ENCODE measurements at places on chromosomes 4 and X. TPM values are rescaled to one million over a fixed set of nuclear protein-coding genes. Genes with fewer than 3 reads are reported as not detected.
A peak's percentile ranks its signal among the peaks of the same experiment; 100 is the strongest.

NELFA gene
- 19.4 TPM for total RNA-seq

STPG2 gene
- not detected for total RNA-seq

DMRTC1 gene
- not detected for total RNA-seq

STATH gene
- not detected for total RNA-seq

- DNase-seq = no peak
Measured at GRCh38 chrX:109830157-109830703, 97.2 kb upstream of the ACSL4 start.

DNA sequence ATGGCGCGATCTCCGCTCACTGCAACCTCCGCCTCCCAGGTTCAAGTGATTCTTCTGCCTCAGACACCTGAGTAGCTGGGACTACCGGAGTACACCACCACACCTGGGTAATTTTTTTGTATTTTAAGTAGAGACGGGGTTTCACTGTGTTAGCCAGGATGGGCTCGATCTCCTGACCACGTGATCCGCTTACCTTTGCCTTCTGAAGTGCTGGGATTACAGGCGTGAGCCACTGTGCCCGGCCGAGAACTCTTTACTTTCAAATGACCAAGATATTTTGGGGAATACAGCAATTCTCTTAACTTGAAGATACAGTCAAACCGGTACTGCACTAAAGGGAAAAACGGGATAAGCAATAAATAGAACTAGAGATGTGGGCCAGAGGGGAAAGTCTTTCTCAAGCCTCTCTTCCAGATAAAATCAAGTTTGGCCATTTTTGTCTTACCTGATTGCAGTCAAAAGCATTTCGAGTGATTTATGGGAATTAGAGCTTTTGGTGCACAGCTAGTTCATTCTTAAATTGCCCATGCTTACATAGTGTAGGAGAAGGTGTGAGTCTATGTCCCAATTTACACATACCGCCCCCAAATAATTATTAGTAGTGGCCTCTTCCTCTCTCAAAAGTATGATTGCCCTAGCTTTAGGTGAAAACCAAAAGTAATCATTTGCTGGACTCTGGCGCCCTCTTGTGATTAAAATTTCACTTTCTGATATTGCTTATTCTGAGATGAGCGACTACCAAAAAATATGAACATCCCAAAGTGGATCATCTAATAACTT is 53.2 kb upstream of the ABCG2 start:
- DNase-seq = peak; percentile 52

GRCh38 chrX:53598169-53598568 is 88.3 kb downstream of the HUWE1 start:
- DNase-seq = no peak

DNA sequence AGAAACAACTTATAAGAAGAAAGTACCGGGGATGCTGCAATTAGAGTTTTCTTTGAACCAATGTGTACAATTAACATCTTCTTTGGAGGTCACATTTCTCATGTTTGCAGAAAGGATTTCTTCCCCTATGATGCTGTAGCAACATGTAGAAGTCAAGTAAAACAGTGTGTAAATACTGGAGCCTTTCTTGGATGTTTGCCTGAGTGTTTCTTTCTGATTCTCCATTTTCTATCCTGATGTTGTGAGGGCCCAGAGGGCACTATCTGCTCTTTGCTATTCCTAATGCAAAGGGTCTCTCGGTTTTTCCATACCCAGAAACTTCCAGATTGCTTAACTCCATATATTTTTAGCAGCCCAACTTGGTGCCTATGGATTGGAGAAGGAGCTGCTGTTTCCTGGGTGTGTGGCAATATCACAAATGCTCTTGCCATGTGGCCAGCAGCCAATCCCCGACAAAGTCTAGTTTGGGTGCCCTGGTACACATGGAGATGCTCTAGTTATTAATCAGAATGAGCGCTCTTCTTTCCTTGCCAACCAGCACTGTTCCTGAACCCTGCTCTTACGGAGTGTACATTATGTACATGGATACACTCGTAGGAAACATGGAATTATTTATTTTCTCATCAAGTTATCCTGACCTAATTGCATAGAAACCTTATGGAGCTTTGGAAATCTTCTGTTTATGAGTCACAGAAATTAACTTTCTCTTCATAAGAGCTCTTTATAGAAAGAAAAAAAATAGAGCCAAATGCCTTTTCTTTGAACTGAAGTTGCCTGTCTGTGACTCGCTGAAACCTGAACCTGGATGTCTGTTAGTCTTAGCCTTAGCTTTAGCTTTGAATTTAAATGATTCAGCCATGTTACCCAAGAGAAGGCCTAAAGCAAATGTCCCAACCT is 67.0 kb upstream of the GPC4 start:
- no peak for DNase-seq

- no peak for DNase-seq
Measured at GRCh38 chr4:70994387-70995099, 1.1 kb downstream of the DCK start.

DNA sequence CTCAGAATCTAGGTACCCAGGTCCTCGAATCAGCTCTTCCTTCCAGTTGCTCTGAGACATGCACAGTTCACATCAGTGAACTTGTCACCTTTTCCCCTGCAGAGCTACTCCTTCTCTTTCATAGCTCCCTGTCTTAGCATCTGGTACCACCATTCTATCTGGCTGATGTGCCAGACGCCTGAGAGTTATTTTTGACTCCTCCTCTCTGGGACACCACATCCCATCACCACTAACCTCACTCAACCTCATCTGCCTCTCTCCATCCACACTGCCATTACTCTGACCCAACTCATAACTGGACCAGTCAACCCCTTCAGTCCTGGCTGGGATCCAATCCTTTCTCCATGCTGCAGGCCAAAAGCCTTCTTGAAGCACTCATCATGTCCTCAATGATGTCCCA is 44.5 kb downstream of the SLC2A9 start:
- DNase-seq = no peak

DNA sequence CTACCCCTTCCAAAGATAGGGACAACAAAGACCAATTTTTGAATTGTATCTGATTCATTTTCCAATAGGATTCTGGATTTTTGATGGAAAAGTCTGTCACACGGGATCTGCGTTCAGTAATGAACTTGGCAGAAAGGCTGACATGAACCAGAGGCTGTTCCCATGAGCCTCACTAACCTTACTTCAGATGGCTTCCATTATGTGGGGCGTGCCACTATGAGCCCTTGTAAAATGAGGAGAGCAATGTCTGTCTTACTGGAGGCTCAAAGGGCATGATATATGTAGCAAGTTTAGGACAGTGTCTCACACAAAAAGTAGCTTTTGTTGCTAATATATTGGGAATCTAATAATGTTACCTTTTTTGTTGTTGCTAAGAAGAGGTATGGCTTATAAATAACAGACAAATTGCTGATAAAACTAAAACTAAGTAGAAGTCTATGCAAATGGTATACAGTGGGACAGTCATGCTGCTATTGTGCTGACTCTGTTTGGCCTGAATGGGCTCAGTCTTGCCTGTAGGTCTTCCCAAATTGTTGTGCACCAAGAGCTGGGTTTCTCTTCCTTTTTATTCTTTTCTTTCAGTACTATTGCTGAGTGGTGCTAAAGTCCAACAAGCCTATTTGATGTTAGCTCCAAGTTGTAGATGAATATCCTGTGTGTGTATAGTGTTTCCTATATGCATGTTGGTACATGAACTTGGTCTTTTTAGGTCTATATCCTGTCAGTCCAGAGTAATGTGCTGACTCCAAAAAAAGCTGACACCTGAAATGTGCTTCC is 132.1 kb downstream of the SPRY1 start:
- no peak for DNase-seq

- DNase-seq = no peak
Measured at GRCh38 chr4:155008389-155008788, 200.0 kb upstream of the NPY2R start.

DNA sequence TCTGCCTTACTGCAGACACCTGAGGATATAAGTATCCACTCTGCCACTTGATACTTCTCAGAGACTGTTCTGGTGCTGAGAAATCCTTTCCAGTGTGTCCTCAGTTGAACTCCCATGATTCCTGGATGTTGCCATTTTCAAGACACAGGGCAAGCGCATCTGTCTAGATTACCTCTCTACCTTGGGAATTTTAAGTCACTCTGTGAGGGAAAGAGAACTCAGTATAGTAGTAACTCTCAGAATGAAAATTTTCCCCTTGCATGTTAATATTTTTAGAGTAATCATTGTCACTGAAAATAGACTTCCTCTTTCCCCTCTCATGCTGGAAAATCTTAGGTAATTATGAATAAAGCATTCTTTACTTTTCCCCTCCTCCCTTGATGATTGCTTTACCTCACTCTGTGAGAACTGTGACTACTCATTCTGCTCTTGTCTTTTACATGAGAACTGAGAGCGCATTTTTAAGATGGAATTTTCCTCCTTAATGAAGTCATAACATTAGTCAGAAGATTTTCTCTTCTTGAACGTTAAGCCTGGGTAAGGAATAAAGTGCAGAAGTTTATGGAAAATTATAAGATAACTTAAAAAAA is 45.0 kb downstream of the TET2 start:
- no peak for DNase-seq

GRCh38 chrX:130304587-130305368 is 34.9 kb upstream of the SLC25A14 start:
- DNase-seq = no peak

DNA sequence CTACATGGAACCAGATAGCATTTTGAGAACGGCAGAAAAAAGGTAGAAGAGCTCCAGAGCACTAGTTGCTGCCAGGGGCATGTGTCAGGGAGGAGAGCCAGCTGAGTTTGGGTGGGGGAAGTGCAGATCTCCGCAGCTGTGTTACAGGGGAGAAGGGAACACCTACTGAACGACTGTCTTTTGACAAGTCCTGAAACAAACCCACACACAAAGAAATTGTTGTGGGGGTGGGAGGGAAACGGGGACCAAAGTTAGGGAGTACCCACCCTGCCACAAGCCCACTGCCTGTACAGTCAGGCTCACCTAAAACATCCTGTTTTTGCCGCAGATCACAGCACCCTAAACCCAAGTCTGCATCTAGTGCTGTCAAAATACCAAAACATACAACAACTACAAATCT is 55.5 kb downstream of the LEF1 start:
- no peak for DNase-seq

DNA sequence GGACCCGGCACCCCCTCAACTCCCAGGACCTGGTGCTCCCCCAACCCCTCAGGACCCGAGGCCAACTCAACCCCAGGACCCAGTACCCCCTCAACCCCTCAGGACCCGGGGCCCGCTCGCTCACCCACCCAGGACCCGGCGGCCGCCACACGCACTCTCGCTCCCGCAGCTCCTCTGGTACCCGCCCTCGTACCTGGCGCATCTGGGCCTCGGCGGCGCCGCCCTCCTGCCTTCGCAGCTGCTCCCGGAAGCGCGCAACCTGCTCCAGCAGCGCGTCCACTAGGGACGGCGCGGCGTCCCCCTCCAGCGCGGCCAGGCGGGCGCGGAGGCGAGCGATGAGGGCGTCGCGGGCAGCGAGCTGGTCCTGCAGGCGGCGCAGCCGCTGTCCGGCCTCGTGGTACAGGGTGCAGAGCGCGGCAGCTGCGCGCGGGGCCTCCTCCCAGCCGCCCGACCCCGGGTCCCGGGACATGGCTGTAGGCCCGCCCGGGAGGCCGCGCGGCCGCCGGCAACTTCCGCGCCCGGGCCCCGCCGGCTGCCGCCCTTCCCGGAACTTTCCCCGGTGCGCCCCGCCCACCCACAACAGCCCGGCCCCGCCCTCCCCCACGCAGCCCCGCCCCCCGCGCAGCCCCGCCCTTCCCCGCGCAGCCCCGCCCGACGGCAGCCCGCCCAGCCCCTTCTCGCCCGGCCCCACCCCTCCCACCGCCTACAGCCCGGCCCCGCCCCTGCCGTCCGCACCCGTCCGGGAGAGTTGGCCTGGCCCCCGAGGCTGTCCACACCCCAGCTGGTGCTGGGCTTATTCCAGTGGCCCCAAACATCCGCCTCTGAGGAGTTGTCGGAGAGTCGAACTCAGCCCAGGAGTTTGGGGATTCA is at the start of gene TNIP2:
Gene TNIP2 (minus strand): TSS at position 516 of the 870 bp plus-strand sequence. CDS start 47 bp downstream, at position 469.
- DNase-seq = peak; percentile 63

- DNase-seq = no peak
Measured at GRCh38 chr4:93317561-93317960, 511.0 kb upstream of the ATOH1 start.

DNA sequence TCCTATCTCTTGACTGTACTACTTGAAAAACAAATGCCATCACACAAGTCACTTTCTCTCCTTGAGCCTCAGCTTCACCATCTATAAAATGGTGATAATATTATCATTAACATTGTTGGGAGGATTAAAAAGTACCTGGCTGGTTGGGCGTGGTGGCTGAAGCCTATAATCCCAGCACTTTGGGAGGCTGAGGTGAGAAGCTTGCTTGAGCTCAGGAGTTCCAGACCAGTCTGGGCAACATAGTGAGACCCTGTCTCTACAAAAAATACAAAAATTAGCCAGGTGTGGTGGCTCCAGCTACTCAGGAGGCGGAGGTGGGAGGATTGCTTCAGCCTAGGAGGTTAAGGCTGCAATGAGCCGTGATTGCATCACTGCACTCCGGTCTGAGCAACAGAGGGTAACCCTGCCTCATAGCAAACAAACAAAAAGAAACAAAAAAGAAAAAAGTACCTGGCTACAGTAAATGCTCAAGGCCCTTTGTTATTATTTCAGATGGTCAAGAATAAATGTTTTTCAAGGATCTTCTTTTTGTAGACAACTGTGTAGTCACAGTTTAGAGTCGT is 120.3 kb downstream of the CHRNA9 start:
- DNase-seq = no peak

- no peak for DNase-seq
Measured at GRCh38 chr4:165079476-165079875, 25.8 kb downstream of the TRIM75 start.

DNA sequence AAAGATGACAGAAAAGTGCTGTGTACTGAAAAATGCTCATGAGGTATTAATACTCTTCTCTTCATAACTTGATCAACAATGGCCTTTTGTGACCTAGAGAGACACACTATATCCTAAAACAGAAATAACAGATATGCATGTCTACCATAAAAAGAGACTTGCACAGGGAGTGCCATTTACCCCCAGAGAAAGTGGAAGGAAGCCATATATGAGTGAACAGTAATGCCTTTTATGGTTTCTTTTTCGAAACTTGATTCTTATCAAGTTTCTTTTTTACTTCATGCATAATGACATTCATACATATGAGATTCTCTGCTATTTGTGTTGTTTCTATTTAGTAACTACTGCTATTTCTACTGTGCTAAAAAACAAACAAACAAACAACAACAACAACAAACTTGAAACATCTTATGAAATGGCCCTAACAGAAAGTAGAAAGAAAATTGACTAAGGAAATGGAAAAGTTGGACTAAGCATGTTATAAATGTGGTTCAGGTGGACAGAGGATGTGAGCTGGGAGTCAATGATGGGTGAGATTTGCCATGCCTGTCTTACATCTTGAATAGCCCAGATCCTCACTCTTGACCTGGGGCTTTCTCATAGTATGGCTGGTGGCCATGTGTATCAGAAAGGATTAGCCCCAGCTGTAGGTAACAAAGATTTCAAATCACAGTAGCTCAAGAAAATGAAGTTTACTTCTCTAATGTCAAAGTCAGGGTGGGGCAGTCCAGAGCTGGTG is 43.8 kb downstream of the GEMIN8 start:
- no peak for DNase-seq

Measured in NCI-H460 (cell line).